ENCODE measurements at places on chromosomes 2 and 18.

- DNase-seq: peak; percentile 82
Observed at GRCh38 chr2:234288974-234289455, 207.9 kb downstream of the ARL4C start.

DNA sequence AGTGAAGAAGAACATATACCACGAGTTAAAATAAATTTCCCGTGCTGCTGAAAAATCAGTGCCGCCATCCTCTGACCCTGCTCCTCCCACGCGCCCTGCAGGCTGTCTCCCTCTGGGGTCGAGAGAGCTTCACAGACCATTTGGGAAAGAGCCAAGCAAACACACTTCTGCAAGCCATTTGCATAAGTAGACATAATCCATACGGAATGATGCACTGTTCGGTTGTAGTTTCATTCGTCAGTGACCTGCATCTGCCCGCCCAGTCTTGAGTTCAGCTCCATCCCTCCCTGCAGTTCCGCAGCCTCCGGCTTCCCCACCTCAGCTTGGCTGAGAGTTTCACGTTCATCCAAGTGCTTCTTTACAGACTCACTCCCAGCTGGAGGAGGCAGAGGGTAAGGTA lies 69.6 kb downstream of the TRAPPC12 start:
- no peak for DNase-seq

- DNase-seq: peak; percentile 83
Observed at GRCh38 chr2:56183643-56184499, at the start of gene CCDC85A. Gene CCDC85A, plus strand, starts transcription at chr2:56183990. Its CDS starts 635 bp downstream, at chr2:56184625.

GRCh38 chr2:238320648-238321281 lies 447 bp downstream of the TRAF3IP1 start:
- DNase-seq: no peak

All from activated CD4-positive, alpha-beta T cell treated with anti-CD3 and anti-CD28 coated beads for 48 hours (primary cell).